ENCODE measurements at places on chromosomes 5 and 9.

- DNase-seq = no peak
These were observed 368.3 kb upstream of the SPATA31A5 start for GRCh38 chr9:60545878-60546385.

DNA sequence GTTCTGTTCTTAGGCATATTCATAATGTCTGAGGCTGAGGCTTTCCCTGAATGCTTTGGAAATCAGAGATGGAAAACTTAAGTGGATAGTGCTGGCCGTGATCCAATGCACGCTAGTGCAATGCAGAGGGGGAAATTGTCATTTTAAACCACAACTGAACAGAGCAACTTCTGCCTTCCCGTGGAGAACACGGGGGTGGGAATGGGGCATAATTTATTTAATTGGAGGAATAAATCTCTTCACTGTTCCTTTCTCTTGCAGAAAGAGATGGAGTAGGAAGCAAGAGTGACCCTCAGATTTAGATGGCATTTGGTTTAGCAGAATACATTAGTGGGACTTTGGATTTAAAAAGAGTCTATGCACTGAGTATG, 22.9 kb upstream of the NREP start:
- no peak for DNase-seq

DNA sequence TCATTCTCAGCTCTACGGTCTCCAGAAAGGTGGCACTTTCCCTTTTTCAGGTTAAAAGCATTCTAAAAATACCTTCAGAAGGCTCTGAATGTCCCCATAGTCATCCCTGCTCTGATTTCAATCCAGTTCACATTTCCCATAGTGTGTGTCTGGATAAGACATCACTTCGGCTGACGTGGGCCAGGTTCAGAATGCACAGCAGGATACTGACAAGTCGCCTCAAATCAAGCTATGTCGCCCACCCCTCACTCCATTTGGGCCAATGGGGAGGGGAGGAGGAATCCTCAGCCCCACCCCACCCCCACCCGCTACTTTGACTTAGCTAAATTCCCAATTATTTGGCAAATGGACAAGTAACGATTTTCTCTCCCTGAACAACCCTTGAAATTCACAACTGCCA, 148.0 kb downstream of the SLIT3 start:
- DNase-seq = no peak

- no peak for DNase-seq
These were observed 24.1 kb upstream of the IL6ST start for GRCh38 chr5:56018832-56019231.

GRCh38 chr5:111749303-111750026, 7.5 kb downstream of the NREP start:
- DNase-seq = no peak

GRCh38 chr5:165559645-165560044, 2054.2 kb downstream of the MAT2B start:
- DNase-seq = no peak

DNA sequence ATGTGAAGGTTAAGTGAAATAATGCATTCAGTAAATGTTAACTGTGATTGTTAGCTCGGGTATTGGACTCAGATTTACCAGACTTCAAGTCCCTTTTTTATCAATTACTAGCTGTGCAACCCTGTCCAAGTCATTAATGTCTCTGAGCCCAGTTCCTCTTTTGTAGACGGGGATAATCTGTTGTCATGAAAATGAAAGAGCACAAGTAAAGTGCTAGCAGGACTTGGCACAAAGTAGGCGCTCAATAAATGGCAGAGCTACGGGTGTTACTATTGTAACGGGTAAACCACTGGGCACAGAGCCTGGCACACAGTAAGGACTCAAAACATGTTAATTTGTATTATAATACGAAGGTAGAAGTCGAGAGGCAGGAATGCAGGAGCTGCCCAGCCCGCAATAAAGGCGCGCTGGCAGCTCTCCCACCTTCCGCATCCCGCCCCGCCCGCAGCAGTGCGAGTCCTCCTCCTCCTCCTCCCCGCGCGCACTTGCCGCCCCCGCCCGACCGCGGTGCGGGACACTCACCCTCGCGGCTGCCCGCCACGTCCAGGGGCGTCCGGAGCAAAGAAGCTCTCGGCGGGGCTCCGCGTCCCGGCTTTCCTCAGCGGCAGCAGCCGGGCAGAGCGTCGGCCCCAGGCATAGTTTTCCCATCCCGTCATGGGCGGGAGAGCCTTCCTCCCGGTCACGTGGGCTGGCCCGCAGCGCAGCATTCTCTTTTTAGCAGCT, at the start of gene C1QTNF2:
Gene C1QTNF2 (minus strand): TSS at position 637 of the 723 bp plus-strand sequence. CDS start 15,615 bp downstream, outside the sequence.
- no peak for DNase-seq

DNA sequence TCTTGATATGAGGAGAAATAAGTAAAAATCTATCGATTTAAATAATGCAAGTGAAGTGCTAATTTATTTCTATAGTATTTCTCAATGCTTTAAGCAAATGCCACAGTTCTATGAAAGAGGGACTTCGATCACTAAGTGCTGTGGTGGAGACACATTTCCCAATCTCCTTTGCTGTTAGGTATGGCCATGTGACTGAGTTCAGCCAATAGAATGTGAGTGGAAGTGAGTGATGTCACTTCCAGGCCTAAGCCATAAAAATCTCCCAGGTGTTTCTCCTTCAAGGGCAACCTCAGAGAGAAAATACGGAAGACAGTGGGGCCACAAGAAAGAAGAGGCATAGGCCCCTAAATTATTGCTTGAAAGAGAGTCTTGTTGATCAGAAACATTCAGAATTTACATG, 100.3 kb upstream of the ANKH start:
- DNase-seq = no peak

- no peak for DNase-seq
These were observed 969 bp downstream of the CLK4 start for GRCh38 chr5:178625679-178626483.

- no peak for DNase-seq
These were observed 158.8 kb downstream of the C9orf152 start for GRCh38 chr9:110048976-110049698.

GRCh38 chr9:113592876-113593575, 129.5 kb downstream of the RGS3 start:
- no peak for DNase-seq

DNA sequence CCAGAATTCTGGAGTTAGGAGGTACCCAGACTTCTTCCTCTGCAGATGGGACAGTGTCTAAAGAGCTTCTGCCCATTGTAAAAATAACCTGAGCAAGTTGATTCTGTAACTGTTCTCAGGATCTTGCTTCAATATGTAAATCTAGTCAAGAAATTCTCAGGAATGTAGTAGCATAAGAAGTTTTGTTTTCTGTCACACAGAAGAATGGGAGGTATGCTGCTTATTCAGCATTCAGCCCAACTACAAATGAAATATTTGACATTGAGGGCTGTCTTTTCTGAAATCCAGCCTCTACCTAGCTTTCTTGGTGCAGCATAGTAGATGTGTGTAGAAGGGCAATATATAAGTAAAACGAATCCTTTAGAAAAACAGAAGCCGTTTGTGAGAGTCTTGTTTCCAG, 13.8 kb downstream of the MACIR start:
- DNase-seq = no peak

DNA sequence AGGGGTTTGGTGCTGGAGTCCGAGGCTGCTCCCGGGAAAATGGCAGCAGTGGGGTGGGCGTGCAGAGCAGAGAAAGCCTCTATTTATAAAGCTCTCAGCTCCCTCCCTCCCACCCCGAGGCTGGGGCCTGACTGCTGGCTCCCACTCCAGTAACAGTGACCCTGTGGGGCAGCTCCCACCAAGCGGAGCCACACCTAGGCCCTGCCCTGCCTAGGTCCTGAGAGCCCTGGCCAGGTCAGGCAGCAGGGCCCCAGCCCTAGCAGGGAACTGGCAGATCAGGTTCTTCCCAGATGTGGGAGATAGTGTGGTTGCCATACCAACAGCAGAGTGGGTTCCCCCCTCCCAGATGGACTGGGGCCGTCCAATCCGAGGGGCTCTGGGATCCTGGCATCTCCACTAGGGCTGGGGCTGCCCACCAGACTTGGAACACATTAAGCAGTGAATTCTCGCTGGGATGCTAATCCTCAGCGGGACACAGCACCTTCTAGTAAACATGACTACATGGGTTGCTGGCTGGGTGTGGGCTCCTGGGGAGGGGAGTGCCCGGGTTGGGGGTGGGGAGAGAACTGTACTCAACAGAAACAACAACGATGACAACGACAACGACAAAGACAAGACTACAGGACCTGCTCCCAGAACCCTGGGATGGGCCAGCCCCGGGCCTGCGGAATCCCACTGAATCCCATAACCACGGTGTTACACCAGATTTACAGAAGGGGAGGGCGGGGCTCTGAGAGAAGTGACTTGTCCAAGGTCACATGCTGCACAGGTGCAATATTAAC, 1.5 kb downstream of the SH3GLB2 start:
- DNase-seq = no peak

- no peak for DNase-seq
These were observed 202.8 kb downstream of the CCDC171 start for GRCh38 chr9:15755660-15756059.

DNA sequence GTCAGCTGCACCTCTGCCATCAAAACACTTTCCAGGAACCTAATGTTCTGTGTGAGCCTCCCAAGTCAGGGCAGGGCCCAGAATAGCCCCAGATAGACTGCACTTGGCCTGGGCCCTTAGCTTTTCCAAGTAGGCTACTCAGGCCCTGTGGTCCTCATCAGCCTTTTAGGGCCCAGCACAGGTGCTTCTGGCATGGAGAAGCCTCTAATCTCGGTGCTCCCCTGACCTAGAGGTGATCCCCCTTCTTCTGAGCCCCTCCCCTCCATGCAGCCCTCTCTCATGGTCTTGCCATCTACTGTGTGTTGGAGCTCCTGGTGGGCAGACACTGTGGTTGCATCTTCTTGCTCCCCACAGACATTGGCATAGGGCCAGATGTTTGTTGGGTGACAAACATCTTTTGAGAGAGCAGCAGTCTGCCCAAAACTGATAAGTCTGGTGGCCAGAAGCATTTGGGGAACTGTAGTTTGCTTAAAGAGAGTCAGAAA, 28.1 kb downstream of the FRMPD1 start:
- DNase-seq = no peak

GRCh38 chr9:81754245-81754644, 64.9 kb upstream of the TLE1 start:
- no peak for DNase-seq

- DNase-seq = no peak
These were observed 46.8 kb upstream of the NRARP start for GRCh38 chr9:137348769-137349470.

- no peak for DNase-seq
These were observed 709.2 kb upstream of the WWC1 start for GRCh38 chr5:167582283-167582682.

DNA sequence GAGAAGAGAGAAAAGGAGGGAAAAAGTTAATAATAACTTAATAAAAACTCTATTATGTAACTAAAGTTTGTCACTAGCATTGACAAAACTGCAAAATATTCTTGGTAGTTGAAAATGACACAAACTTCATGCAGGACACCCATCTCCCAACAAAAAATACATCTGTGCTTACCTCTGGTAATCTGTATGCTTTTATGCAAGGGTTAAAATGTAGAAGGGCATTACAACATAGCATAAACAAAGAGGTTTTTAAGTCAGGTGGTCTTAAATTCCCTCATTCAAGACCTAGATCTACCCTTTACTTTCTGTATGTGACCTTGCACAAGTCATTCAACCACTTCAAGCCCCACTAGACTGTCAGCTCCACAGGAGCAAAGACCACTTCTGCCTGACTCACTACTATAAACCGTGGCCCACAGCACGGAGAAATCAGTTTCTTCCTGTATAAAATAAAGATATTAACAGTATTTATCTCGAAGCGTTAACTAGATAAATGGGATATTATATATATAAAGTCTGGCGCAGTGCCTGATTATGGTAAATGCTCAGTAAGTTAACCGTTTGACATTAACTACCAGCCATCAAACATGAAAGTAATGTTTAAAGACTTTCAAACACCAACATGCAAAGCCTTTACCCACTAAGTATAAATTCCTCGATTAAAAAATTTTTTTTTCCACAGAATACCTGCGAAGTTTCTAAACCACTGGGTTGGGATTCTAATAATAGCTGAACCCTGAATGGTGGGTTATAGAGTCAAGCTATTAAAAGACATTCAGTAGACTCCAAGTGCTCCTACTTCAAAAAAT, 2.0 kb downstream of the FBXL17 start:
- DNase-seq = no peak

DNA sequence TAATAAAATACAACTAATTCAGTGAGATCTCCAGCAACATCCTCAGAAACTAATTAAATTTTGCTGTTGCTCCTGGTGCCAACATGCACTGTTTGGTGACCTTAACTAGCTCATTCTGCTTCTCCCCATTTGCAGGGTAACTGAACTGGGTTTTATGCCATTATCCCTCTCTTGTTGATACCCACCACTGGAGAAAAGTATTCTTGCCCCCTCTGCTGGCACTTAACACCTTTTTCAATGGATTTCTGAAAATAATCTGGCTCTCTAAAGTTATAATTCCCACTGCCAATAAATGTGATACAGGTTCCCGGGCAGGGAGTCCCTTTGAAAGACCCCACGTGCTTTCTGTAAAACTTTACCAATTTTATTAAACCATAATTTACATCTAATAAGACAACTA, 394.3 kb downstream of the OSTF1 start:
- DNase-seq = no peak

DNA sequence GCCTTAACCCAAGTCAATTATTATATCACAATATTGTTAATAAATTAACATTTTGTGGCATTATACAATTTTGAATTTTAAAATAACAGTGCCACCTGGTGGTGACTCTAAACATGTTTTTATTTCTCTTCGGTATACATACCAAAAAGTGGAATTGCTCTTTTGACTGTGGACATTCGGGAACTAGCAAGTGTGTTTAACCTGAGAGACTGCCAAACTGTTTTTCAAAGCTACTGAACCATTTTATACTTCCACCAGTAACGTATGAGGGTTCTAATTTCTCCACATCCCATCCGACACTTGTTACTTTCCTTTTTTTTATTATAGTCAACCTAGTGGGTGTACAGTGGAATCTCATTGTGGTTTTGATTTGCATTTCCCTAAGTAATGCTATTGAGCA, 18.3 kb upstream of the HSDL2 start:
- DNase-seq = no peak

Measured in Panc1 (cell line).